ENCODE measurements at places on chromosomes 2 and 18.

DNA sequence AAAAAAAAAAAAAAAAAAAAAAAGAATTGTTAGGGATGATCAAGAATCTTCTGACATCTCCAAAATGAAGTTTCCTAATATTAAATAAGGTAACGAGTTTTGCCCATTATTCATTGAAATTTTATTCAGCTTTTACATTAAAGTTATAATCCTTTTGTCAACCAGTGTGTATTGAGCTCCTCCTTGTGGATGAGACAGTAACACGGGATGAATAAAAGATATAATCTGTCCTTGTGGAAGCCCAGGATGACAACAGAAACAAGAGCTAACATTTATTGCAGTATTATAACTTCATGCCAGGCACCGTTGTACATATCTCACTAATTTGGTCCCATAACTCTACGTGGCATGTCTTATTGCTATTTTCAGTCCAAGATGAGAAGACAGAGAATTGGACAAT, 33.4 kb upstream of the SERPINB7 start:
- no peak for DNase-seq

GRCh38 chr2:45925636-45926366, 274.3 kb downstream of the PRKCE start:
- no peak for DNase-seq

GRCh38 chr2:181602017-181602416, 54.9 kb downstream of the CERKL start:
- DNase-seq: no peak

- peak; percentile 41 for DNase-seq
Measured at GRCh38 chr2:203656522-203657287, 49.7 kb upstream of the CD28 start.

DNA sequence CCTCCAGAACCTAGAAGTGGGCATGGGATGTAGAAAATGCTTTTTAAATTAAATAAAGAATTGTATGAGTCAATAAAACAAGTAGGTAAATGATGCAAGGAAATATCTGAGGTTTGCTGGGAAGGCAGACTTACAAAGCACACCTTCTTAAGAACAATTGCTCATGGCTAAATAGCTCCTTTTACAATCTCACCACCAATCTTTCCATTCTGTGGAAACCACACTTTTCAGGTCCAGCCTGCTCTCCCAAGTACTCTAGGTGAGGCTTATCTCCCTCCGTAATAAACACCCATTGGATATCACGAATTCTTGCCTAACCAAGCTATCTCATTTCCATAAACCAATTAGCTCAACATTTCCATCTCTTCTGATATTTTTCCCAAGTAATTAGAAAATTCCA, 91.5 kb upstream of the SLC8A1 start:
- no peak for DNase-seq

- DNase-seq: no peak
Measured at GRCh38 chr18:13465476-13465875, 246.9 kb downstream of the LDLRAD4 start.

- no peak for DNase-seq
Measured at GRCh38 chr2:226756131-226756530, 43.5 kb downstream of the IRS1 start.

DNA sequence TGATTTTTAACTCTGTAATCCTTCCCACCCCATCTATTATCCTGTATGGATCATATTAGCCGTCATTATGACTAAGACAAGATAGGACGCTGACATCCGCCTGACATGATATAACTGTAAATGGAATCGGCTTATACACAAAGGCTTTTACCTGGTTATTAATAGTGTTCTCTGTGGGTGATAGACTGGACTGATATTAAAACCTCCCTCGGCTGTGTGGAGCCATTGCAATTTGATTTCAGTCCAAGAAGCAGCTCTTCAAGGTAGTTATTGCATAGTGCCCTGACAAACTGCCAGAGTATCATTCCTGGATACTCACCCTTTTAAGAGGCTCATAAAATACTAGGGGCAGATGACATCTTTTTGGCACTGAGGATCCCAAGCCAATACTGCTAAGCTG, 226.1 kb upstream of the HNRNPA3 start:
- DNase-seq: no peak

DNA sequence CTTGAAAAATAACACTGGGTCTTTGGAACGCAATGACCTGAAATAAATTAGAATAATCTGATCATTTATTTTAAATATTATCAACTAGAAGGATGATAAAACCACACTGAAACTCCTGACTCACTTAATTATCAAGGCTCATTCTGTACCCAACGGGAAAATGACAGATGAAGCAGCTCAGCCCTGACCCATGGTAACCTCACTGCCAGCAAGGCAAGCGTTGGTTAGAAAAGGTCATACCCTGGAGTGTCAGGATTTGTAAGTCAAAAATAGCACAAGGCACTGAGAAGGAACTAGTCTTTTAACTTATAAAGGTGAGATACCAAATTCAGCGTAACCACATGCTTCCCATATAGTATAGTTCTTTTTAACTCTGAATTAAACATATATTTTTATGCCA, 277.5 kb downstream of the ETAA1 start:
- DNase-seq: peak; percentile 32

GRCh38 chr2:239302083-239302807, 98.6 kb downstream of the HDAC4 start:
- DNase-seq: no peak

GRCh38 chr2:26017464-26018183, 16.3 kb upstream of the RAB10 start:
- no peak for DNase-seq

DNA sequence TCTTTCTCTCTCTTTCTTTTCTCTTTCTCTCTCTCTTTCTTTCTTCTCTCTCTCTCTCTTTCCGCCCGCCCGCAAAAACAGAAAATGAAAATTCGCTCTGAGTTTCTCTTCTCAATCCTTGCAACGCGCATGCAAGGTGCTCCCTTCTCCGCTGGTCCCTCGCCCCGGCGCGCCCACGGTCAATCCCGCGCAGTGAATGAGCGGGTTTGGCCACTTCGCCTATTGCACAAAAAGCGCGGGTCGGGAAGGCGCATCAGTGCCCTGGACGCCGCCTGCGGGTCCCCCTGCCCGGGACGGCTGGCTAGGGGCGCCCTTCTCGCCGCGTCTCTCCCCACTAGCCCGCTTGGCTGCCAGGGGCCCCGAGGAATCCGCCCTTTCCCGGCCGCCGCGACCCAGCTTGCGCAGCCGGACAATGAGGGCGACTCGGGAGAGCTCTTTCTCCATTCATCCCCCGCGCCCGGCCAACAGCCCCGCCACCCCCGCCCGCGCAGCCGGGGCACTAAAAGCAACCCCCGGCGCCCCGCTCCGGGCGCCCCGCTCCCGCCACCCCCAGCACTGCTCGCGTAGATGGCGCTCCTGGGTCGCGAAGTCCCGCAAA, 706 bp downstream of the LAMA1 start:
- DNase-seq: no peak

DNA sequence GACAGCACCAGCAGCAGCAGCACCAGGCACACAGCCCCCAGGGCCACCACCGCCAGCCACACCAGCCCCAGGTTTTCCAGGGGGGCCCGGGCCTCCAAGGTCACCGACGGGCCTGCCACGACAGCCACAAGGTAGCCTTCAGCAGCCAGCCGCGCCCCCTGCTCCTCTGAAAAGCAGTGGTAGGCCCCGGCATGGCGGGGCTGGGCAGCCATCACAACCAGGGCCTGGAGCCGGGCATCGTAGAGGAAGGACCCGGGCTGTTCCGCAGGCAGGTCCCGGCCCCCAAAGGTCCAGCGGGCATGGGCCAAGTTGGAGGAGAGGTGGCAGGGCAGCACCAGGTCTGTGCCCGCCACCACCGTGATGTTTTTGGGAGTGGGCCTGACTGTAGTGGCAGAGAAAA, 3.3 kb upstream of the ANKRD39 start:
- no peak for DNase-seq

DNA sequence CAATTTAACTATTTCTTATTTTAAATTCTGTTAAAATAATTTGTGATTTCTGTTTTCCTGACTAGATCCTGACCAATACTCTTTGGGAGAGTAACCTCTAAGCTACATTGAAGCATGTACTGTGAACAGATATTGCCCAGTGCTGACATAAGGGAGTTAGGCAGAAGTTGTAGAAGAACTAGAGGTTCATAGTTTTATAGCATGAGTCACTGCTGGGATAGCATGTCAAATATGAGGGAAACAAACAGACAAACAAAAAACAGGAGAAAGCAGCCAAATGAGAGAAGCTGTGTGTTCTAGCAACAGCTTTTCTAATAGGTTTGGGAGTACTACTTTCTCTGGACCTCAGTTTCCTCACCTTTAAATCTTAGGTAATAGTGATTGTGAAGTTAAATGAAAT, 72.4 kb downstream of the CERS6 start:
- DNase-seq: no peak

GRCh38 chr2:32482471-32482870, 125.6 kb downstream of the BIRC6 start:
- DNase-seq: no peak

GRCh38 chr2:234266952-234267351, 216.4 kb downstream of the SPP2 start:
- DNase-seq: no peak

- DNase-seq: no peak
Measured at GRCh38 chr18:9436206-9436929, 38.9 kb upstream of the RALBP1 start.

- no peak for DNase-seq
Measured at GRCh38 chr2:173828189-173829142, 136.7 kb downstream of the SP3 start.

DNA sequence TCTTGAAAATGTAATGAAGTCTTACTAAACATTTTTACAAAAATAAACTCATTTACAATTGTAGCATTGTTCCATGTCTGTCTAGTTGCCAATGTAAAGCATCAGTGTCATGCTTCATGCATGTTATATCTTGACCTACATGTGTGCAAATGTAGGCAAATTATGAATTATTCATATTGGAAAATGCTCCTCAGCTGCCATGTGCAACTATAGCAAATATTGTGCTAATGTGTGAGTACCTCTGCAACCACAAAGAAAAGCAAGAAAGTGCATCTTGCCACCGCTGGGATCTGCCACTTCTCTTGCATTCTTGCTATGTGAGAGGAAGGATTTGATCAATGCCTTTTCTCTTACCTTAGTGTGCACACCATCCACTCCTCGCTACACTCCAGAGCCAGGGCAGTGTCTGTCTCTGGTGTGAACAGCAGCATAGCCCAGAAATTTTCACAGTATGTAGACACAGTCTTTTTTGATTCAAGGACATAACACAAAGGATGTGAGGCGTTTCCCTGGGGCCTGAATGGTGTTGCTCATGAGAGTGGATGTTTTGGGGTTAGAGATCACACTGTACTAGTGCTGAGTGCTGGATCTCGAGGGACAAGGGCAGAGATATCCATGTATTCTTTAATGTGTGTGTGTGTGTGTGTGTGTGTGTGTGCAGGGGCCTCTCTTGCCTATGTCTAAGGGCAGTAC, 47.6 kb upstream of the HAAO start:
- no peak for DNase-seq

DNA sequence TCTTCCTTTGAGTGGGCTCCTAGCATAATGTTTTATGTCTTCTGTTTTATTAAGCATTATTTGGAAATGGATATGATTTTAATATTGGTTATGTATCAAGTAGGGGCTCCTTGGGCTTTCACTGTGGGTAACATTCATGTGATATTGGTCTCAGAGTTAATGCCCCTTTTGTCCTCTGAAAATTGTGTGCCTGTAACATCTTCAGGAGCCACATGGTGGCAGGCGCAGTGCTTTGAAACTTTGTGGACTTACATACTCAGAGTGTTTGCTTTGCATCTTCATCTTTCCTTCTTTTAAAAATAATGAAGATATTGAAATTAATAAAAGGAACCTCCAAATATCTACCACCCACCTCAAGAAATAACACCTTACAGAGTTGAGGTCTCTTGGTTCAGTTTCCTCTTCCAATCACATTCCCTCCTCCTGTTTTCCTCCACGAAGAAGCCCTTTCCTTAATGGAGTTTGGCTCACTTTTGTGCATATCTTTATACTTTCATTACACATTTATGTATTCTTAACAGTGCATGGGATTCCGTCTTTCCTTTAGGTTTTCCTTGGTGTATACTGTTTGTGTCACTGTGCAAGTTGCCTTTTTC, 73.5 kb downstream of the LIMS1 start:
- no peak for DNase-seq

GRCh38 chr18:13989199-13989598, 73.9 kb upstream of the MC2R start:
- DNase-seq: no peak

DNA sequence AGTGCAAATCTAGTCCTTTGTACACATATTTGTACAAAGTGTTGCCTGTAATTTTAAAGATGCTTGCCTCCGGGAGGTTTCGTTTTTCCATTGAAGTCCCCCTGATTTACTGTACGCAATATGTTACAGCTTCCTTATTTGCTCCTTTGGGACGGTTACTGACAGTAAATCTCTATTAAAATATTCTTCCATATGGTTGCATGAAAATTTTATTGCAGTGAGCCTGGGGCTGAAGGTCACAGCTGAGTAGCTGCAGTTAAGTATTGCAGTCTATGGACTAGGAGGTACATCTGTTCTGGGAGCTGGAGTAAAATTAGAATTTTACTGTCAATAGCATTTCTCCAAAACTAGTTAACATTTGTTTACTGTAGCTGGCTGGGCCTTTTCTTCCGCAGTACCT, 119.2 kb downstream of the ETAA1 start:
- DNase-seq: no peak

GRCh38 chr2:140862181-140862580, 1268.6 kb downstream of the LRP1B start:
- DNase-seq: no peak

DNA sequence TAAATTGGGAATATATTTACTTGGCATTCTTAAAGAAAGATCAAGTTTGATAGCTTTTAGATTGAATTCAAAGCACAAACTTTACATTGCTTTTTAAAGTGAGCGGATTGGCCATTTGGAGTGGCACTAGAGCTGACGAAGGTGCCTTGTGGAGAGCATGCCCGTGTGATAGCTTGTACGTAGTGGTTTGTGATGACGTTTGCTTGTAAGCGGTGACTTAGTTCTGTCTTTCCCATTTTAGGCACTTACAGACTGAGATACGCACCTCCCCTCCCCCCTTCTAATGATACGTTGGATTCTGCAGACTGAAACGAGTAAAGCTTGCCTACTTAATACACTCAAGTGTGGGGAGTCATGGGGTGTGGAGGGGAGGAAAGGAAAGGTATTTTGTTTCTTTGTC, 53.4 kb downstream of the ZCCHC2 start:
- no peak for DNase-seq
